ENCODE measurements at places on chromosomes 12 and 14.
A peak's percentile ranks its signal among the peaks of the same experiment; 100 is the strongest.

DNA sequence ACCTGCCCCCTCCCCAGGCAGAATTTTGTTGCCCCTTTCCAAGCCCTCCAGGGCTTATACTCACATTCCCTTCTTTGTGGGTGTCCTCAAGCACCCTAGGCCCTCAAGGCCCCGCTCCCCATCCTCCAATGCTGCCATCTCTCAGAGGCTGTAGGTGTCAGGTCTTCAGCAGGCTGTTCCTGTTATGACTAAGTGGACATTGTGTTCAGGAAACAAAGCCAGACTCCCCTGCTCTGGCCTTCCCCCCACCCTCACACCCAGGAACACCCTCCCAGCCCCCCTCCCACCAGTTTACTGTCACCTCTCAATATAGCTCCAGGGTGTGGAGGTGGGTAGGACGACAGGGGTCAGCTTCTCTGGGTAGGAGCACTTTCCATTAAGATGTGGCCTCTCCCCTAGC lies 1.4 kb upstream of the MYH6 start:
- no peak for DNase-seq

DNA sequence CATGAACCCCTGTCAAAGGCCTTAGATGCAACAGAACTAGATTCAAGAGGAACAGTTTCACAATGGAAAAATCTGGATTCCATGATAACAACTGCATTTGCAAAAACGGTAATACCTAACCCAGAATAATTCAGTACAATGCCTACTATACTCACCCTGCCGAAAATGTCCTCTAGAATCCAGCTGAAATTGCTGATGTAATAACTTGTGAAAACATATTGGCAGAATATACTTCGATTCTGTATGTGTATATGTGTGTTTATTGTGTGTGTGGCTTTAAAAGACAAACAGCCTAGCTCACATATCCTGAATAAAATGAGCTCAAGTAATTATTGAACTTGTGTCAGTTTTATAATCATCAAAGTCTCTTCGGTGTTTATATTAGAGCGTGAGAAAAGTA lies 46.0 kb downstream of the PHLDA1 start:
- no peak for DNase-seq

DNA sequence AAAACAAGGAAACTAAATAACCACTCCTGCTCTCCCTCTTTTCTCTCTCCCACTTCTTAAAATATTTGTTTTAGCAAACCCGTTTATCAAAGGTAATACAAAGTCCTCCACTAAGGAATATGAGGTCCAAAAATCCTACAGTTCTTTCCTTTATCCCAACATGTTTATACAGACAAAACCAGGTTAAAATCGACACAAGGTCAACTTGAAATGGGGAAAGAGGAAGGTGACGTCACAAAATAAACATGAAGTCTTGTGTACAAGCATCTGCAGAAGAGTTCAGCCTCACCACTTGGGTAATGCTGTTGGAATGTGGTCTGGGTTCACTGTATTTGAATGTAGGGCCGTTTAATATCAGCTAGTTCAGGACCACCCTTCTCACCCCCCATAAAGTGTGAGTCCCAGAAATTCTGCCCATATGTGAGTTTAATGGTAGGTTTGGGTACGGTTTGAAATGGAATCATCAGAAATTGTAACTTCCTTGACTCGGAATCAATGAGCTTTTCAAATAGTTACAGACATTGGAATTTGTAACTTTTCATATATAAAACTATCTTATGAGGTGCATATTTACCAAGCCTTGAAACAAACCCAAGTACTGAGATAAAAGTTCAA lies 120.0 kb upstream of the SLC38A2 start:
- peak; percentile 83 for DNase-seq

DNA sequence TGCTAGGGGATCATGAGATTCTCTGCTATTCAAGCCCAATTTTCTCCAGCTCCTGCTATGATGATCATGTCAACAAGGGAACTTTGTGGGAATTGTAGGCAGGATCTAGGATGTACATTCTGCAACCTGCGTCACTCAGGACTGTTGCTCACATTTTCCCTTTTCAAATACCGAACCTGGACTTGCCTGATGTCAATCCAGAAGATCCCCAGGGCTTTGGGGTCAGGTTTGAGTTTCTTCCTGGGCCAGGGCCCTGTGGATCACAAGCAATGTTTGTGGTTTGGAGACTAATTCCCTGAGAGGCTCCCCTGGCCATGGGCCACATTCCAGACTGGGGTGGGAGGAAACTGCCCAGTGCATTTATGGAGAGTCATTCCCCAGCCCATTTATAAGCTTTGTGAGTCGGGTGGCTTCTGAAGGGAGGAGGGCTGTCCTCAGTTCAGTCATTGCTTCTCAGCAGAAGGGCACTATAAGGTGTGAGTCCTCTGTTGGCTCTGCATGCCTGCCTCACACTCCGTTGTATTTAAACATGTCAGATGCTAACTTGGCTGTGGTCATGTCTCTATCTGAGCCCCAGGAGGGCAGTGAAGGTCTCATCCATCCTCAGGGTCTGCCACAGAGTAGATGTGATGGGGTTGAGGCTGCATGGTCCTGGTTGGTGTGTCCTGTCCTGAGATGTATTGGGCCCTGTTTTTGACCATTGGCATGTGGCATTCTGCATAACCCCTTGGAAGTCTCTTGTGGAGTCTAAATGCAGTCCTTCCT lies 6.5 kb downstream of the KRT86 start:
- peak; percentile 97 for DNase-seq

- no peak for DNase-seq
Observed at GRCh38 chr14:81133400-81133799, 87.4 kb downstream of the GTF2A1 start.

DNA sequence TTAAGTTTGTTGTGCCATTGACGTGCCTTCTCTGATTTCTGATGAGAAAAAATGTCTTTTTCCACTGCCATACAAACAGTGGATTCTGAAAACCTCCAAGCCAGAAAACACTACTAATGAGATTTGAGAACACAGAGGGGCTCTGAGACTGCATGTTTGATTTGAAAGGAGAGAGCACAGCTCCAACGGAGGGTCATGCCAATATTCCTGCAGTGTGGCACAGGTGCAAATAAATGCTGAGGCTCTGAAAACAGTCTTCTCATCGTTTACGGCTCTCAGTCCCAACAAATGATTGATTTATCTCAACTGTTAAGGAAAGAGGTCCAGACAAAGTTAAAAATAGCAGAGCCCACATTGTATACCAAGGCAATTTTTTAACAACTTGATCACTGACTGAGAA lies 128.7 kb downstream of the KCNH5 start:
- DNase-seq, result no peak

DNA sequence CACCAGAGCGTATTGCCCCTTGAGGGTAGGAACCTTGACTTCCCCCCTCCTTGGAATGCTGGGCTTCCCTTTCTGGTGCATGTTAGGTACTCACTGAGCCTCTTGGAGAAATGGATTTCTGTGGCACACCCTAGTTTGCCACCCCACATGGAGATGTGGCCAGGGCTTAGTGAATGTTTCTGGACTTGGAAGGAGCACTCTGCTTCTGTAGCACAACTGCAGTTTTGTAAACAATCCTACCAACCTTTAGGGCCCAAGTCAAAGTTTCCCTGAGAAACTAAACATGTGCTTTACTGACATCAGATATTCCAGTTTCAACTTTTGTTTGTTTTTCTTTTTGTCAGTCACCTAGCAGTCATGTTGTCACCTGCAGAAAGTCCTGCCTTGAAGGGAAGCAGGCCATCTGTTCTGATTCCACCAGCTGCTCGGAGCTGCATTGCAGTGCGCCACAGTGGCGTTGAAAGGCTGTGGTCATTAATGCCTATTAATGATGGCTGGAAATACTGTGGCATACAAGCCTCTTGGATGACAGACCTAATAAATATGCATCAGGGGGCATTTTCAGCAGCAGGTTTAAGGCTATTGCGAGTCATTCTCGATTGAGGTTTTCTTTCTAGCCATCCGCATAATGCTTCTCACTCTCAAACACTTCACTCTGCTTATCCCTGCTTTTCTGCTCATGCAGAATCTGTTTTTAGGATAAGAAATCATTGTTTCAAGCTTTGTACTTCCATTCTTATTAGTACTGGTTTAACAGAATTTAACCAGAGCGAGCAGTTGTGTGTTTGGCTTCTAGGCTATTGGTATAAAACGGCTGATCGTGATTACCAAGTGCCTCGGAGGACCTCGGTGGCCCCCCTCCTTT lies 7.8 kb downstream of the PELI2 start:
- DNase-seq, result no peak

Measured in fibroblast of skin of right quadriceps (primary cell).